ENCODE measurements at places on chromosomes 6 and 20.

GRCh38 chr20:63577317-63577894, 3.4 kb upstream of the HELZ2 start:
- no peak for DNase-seq

DNA sequence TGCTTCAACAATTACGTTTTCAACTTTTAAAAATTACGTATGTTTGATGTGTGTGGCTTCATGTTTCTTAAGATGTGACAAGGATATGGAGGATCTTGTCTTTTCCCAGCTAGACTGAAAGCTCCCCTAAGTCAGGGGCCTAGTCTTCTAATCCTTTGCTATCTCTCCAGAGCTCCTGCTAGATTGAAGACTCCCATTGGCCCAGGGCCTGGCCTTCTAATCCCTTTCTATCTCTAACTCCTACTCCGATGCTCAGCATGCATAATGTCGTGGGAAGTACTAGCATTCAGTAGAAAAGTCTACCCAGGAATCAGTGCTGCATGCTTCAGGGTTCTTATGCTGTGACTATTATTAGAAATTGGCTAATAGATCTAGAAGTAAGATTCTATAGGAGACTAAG, 144.8 kb upstream of the SUPT3H start:
- no peak for DNase-seq

DNA sequence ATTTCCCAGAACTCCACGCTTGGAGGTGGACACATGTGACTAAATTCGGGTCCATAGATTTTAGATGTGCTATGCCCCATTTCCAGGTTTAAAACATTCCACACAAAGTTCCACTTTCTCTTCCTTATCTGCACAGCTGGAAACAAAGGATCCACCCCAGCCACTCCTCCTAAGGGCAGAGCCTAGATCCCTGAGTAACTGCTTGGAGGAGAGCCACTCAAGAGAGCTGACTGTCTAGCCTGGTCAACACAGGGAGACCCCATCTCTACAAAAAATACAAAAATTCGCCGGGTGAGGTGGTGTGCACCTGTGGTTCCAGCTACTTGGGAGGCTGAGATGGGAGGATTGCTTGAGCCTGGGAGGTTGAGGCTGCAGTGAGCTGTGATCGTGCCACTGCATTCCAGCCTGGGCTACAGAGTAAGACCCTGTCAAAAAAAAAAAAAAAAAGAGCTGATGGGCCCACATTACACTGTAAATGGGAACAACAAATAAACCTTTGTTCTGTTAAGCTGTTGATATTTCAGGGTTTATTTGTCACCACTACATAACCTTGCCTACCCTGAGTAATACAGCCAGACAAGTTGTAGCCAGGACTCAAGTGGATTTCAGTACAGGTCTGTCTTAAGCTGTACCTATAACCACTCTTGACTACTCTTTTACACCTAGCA, 25.8 kb upstream of the SNRPC start:
- no peak for DNase-seq

DNA sequence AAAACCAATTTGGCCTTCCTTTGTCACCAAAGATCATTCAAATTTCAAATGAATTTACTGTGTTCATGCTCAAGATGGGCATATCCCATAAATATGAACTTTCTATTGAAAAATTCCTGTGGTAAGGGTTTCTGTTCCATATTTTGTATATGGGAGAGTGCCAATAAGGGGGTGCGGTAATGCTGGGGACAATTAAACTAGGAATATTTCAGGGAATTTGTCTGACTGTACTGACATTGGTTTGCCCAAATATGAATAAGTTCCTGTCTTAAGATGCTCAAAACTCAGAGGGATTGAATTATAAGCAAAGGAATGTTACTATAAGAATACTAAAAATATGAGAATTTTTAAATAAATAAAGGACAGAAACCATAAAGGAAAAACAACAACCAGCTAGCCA, 553.0 kb upstream of the MARCKS start:
- no peak for DNase-seq

DNA sequence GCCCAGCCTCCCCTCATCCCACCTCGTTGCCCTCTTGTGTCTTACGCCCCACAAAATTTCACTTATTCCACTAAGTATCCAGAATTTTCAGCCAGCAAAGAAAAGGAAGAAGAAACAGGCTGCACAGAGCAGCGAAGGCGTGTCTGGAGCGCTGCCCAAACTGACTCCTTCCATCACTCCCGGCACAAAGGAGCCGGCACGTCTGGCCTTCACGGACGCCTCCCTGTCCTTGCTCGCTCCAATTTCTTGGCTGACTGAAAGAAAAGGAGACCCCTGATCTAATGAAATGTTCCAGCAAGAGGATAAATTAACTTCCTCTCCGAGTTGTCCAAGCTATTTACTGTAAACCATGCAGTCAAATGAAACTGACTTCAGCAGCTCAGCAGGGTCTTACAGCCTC, 152.3 kb upstream of the CDH4 start:
- DNase-seq, result no peak

All from stimulated activated CD4-positive, alpha-beta T cell treated with anti-CD3 and anti-CD28 coated beads, Interleukin-15, amount 100 ng/mL, for 1 hour (primary cell).